ENCODE measurements at places on chromosomes 3 and 15.
A peak's percentile ranks its signal among the peaks of the same experiment; 100 is the strongest.

- DNase-seq = no peak
Measured at GRCh38 chr3:29515451-29515850, 234.6 kb downstream of the RBMS3 start.

GRCh38 chr15:65450556-65450955 lies 27.8 kb upstream of the IGDCC4 start:
- DNase-seq = no peak

DNA sequence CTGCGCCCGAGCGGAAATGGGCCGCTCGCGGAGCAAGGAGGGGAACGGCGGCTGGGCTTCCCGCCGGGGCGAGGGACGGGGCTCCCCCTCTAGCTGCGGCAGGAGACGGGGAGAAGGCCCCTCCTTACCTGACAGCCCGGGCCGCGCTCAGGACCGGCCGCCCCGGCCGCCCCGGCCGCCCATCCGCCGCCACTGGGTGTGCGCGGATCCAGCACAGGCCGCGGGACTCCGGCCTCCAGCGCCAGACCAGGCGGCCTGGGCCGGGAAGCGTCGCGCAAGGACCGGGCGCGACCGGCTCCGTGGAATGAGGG lies 296 bp downstream of the TPRA1 start:
- DNase-seq = no peak

DNA sequence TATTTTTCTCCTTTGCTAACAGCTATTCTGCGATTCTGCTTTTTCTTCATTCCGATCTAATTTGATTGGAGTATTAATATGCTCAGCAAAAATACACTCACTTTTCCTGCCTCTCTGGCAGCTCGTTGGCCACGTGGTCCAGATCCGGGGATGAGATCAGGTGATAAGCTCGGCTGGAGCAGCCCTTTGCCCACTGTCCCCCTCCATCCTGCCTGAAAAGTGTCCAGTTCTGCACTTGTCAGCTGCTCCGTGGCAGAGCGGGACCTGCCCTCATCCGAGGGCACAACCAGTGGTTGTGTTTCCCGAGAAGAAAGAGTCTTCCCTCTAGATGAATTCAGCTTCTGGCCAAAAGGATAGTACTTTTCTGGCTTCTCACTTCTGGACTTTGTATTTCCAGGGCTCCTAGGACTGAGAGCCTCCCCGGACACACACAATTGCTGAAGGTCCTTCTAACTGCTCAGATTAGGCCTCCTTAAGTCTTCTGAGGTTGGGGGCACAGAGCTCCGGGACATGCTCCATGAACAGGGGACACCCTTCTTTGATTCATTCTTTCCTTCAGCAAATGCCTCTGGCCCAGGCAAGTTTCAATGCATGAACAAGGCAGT lies 103.9 kb upstream of the ALDH1A3 start:
- DNase-seq = no peak

DNA sequence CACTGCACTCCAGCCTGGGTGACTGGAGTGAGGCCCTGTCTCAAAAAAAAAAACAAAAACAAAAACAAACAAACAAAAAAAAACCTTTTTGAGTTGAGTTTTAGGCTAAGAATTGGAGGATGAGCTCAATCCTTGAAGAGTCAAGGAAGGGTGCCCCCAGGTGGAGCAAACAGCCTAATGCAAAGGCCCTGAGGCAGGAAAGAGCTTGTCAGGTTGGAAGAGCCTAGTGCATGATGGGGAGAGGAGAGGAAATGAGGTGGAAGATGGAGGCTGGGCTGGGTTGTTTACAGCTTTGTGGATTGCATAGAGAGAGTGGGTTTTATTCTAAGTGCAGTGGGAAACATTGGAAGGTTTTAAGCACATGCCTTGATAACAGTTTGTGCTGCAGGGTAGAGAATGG lies 2.1 kb upstream of the SNX22 start:
- DNase-seq = no peak

GRCh38 chr3:79597709-79598108 lies 170.1 kb downstream of the ROBO1 start:
- no peak for DNase-seq

- DNase-seq = no peak
Measured at GRCh38 chr3:30342318-30343060, 263.9 kb upstream of the TGFBR2 start.

DNA sequence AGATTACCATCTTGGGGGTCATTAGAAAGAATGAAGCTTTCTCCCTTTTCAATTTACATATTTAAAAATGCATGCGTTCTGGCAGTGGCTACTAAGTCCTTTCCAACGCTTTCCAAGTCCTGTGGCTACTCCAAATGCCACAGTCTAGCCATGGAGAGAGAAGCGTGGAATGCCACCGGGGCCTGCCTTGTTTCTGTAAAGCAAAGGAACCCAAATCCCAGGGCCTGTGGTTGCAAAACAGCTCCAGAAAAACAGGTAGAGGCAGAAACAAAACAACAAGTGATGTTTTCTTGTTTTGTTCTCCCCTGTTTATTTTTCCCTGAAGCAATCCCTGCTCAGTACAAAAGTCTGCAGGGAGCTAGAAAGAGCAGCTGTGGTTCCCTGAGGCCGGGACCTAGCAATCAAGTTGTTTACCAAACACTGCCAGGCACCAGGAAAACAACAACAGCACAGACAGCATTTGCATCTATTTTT lies 85.5 kb downstream of the FOXP1 start:
- DNase-seq = no peak

GRCh38 chr15:44667039-44667360 lies 3.5 kb upstream of the SPG11 start:
- DNase-seq = no peak

DNA sequence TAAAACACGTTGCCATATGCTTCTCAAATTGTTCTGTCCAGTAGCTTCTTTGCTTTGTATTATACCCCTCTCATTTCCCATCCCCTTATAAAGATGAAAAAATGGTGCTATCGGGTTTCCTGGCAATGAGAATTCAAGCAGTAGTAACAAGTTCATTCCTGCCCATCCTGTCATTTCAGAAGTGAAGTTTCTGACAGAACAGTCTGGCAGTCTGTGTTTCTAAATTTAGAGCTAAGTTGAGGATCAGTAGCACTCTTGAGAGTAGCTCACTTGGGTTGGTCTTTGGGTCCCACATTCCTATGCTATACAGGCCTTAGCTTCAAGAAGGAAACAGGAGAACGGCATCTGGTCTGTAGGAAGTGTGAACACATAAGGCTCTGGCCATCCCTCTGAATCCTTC lies 134.6 kb downstream of the GHSR start:
- no peak for DNase-seq

- DNase-seq = no peak
Measured at GRCh38 chr3:30664459-30664858, 58.1 kb downstream of the TGFBR2 start.

DNA sequence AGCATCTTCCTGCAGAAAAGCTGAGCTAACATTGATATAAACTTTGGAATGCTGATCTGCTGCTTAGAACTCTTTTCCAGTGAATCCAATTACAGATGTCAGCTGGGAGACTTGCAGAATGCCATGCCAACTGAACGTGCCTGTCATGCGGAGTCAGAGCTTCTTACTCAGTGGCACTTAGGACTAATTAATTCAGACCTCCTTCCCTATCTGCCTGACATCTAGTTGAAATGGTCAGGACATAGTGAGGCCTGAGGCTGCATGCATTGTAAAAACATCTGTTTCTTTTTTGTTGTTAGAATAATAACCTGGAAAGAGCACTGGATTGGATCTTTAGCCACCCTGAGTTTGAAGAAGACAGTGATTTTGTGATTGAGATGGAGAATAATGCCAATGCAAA lies 112.6 kb downstream of the USP13 start:
- no peak for DNase-seq

- DNase-seq = no peak
Measured at GRCh38 chr15:31455499-31455898, 128.9 kb downstream of the KLF13 start.

GRCh38 chr3:97711654-97712053 lies 52.9 kb upstream of the ARL6 start:
- no peak for DNase-seq

DNA sequence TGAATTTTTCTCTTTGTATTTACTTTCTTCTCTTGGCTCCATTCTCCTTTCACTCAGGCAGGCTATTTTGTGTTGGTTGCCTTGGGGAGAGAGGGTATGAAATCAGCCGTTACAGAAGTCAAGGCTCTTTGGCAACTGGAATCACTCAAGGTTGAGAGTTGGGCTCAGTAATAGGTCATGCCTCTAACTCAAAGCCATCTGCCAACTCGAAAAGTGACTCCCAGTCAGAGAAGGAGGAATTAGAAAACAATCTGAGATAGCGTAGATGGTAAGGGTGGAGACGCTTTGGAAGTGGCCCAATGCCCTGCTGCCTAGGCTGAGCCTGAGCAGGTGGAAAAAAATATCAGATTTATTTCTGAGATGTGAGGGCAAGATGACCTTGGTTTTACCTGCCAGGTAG lies 205.7 kb upstream of the ST8SIA2 start:
- no peak for DNase-seq

DNA sequence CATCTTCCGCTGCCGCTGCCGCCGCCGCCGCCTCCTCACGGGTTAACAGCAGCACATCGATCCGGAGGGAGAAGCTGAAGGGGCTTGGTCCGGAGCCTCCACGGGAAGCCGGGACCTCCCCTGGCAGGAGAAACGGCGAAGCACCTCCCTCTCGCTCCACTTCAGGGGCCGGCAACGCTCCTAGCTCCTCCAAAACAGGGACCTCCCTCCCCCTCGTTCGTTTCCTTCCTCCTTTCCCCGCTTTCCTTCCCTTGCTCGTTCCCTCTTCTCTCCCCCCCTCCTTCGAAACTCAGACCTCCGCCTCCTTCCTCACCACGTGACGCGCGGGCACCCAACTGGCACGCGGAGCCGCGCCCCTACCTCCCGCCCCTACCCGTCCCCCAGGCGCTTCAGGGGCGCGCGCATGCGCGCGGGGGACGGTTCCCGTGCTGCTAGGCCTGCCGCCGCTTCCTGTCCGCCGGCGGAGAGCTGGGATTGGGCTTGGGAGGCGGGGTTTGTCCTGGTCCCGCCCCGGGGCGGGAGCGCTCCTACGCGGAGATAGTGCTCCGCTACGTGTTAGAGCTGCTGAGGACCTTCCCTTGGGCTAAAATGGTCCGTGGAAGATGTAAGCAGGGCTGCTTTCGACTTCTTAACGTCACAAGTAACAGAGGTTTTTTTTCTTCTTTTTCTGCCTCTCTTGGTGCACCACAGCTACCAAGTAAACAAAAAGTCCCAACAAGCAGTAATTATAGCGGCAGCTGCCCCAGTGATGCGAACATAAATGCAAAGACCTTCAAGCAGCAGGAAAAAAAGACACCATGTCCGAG lies at the start of gene ADAM10:
Gene ADAM10 (minus strand): TSS at position 176 of the 806 bp plus-strand sequence. CDS start 173 bp downstream, at position 3.
- DNase-seq = peak; percentile 97

DNA sequence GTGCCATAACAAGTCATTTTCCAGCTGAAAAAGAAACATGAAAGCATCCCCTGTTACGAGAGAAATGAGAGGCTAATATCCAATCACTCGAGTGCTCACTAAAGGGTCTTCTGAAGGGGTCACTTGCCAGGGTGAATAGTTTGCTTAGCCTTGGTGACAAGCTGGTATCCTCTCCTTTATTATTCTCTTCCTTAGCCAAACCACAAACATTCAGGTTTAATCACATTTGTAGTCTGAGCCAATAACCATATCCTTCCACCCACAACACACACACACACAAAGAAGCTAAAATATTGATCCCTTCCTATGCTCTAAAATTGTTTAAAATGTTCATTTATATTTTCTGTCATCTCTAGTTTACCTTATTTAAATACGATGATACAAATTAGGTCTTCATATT lies 240.5 kb upstream of the TMCO5A start:
- DNase-seq = no peak

GRCh38 chr3:193943851-193944517 lies 192.0 kb upstream of the HES1 start:
- no peak for DNase-seq

- no peak for DNase-seq
Measured at GRCh38 chr15:39411102-39411989, 169.5 kb upstream of the THBS1 start.

Data from activated CD8-positive, alpha-beta memory T cell treated with anti-CD3 and anti-CD28 coated beads for 1 hour (primary cell).